ENCODE measurements at places on chromosomes 2 and 18. TPM values are rescaled to one million over a fixed set of nuclear protein-coding genes. Genes with fewer than 3 reads are reported as not detected.

GRCh38 chr2:174326161-174327020 is 8.4 kb upstream of the SP9 start:
- DNase-seq, result no peak

GRCh38 chr2:195117011-195117410 is 540.0 kb upstream of the SLC39A10 start:
- DNase-seq, result no peak

DNA sequence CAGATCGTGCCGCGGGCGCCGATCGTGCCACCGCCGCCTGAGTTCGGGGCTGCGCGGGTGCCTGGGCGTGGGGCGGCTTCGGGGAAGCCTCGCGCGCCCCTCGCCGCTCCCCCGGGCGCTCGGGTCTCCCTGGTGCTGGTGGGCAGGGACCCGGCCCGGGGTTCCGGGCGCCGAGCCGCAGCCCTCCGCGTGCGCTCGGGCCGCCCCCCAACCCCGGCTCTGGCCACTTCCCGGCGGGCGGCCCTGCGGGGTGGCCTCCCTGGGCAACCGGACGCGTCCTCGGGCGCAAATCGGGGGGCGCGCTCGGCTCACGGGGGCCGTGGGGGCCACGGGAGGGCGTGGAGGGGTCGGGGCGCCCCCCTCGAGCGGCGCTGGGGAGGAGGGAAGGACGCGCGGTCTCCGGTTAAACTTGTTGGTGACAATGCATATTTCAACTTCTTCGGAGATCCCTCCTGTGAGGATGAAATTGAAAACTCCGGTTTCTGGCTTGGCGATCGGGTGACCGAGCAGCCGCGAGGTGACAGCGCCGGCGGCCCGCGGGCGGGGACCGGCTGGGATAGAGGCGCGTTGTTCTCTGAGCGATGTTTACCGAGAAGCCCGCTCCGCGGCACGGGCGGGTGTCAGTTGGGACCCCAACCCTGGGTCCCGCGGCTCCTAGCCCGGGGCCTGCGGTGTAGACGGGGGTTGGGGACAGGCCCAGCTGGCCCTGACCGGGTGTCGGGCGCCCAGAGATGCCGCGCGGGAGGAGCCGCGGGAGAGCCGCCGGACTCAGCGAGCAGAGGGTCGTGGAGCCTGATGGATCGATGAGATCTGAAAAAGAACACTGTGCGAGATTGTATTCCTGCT is 676 bp downstream of the SH3BP4 start:
- no peak for DNase-seq

DNA sequence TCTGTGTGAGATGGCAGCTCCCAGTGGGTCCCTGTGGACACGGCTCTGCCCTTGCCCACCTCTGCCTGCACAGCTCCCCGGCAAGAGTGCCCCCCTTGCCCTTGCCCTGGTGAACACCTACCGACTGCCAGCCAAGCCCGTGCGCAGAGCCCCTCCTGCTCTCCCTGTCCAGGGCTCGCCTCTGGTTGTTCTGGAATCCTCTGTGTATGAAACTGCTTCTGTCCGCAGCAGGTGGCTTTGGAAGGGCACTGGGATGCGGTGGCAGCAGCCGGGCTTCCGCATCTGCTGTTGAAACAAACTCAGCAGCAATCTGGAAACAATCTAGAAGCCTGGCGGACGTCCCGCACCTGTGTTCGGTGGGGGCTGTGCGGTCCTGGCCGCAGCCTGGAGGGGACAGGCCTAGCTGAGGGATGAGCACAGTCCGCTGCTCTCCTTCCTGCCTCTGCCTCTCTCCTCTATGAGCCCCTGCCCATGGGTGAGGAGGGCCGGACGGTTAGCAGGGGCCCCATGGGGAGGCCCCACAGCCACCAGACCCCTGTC is 34.0 kb upstream of the KLF11 start:
- no peak for DNase-seq

- no peak for DNase-seq
Measured at GRCh38 chr2:203600286-203600685, 65.2 kb upstream of the RAPH1 start.

The CRYGC gene
- not detected for total RNA-seq

The OLA1 gene
- 56.7 TPM for total RNA-seq

DNA sequence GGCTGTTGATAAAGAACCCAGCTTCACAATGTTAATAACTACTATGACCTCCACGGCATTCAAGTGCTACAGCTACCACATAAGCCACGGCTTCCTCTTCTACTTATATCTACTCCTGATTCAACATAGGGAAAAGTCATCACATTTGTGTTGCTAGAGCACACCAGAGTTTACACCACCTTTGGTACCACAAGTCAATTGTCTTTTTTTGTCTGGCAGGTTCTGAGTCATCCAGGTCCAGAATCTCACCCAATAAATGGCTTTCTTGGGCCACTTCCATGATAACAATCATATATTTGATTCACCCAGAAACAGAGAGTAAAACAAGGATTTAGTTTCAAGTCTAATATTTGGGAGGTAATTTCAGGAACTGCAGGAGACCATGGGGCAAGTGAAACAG is 480.2 kb downstream of the TMX3 start:
- no peak for DNase-seq

The GPR17 gene
- not detected for total RNA-seq

DNA sequence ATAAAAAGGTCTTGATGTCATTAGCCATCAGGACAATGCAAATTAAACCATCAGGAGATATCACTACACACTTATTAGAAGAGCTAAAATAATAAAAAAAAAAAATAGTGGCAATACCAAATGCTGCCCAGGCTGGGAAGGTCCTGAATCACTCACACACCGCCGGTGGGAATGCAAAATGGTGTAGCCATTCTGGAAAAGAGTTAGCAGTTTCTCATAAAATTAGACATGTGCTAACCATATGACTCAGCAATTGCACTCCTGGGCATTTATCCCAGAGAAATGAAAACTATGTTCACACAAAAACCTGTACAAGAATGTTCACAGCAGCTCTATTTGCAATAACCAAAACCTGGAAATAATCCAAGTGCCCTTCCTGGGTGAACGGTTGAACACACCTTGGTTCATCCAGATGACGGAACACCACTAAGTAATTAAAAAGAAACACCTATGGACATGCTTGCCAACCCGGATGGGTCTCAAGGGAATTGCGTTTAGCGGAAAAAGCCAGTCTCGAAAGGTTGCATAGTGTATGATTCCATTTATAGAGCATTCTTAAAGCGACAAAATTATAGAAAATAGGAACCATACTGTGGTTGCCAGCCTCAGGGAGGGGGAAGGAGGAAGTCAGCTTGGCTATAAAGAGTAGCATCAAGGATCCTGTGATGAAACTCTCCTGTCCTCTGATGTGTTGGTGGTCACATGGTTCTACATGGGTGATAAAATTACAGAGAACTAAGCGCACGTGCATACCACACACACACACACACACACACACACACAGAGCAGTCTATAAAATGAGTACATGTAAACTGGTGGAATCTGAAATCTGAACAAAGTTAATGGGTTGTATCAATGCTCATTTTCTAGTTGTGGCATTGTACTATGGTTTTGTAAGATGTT is 4.6 kb downstream of the MBP start:
- DNase-seq, result no peak

DNA sequence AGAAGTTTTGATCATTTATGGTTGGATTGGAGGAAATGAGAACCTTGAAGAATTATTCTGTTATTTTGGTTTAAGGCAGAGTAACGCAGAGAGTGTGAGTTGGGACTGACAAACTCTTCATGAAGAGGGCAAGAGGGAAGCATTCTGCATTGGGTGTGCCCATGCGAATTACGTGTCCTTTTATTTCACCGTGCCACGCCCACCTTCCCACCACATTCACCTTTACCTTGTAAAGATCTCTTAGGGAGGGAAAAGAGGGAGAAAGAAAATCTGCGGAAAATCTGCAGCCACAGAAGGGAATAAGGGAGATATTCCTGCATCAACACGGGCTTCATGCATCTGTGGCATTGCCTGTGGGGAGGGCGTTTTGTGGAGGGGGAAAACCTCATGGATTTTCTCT is 31.8 kb downstream of the SLC9A4 start:
- DNase-seq, result no peak

DNA sequence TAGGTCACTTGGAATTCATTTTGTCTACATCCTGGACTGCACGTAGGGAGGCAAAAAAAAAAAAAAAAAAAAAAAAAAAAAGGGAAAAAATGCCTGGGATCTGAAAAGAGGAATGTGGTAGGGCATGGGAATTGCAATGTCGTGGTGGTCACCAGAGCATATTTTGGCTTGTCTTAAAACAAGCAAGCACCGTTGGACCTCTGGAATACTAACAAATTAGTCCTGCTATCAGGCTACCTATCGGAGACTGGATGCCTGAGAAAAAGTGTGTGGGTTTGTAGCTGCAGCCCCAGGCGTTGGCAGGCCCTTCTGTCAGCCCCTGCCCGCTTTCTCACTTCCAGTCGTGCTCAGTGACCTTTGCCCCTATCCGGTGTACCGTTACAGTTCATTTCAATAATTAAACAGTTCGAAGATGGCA is 588.5 kb upstream of the ZEB2 start:
- DNase-seq, result no peak

DNA sequence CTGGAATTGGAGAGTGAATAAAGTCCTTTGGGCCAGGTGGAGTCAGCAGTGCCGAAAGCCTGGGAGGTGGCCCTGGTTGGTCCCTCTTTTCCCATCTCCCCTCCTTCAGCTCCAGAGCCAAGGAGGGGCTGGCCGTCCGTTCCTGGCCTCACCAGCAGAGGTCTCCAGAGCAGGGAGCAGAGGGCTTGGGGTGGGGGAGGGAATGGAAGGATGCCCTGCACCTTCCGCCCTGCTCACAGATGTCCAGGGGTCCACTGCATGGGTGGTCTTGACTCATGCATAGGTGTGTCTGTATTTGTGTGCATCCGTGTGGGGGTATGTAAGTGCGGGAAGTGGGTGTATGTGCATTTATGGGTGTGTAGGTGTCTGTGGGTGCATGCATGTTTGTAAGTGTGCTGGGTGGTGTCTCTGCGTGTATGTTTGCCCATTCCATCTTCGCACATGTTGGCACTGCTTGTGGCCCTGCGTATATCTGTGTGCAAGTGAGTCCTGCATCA is 201.8 kb downstream of the ZFP36L2 start:
- no peak for DNase-seq

The TMEM17 gene
- total RNA-seq, result 1.2 TPM

The GREB1L gene
- 19.1 TPM for total RNA-seq

DNA sequence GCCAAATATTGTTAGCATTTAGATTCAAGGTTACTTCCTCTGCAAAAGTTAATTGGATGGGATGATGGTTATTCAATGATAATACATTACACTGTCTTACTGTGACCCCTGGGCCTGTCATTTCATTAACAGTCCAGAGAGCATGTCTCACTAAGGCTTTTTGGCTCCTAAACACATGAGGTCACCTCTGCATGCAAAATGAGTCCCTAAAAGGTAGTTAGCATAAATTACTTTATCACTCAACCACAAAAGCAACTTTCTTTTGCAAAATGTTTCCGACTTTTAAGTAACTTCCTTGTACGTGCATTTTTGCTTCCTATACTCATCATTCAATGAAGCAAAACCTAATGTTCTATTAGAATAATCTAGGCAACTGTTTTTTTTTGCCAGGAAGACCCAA is 16.8 kb upstream of the AGFG1 start:
- no peak for DNase-seq

The SLC8A1 gene
- total RNA-seq, result 493 TPM

- DNase-seq, result no peak
Measured at GRCh38 chr2:118443596-118443995, 355.3 kb downstream of the INSIG2 start.

DNA sequence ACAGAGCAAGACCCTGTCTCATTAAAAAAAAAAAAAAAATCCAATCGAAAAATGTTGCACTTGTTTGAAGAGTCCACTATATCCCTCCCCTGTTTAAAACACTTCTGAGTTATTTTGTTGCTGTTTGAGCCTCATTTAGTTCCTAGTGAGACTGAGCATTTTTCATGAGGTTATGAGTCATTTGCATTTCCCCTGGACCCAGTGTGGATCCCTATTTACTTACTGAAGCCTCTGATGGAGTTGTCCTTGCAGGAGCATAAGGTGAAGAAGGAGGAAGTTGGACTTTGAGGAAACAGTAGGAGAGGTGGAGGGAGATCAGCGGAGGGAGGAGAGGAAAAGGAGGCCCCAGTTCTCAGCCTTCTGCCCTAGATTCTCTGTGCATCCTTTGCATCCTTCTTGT is 5.1 kb downstream of the CXCR1 start:
- no peak for DNase-seq

- DNase-seq, result no peak
Measured at GRCh38 chr2:30225131-30225762, 6.1 kb upstream of the LBH start.

DNA sequence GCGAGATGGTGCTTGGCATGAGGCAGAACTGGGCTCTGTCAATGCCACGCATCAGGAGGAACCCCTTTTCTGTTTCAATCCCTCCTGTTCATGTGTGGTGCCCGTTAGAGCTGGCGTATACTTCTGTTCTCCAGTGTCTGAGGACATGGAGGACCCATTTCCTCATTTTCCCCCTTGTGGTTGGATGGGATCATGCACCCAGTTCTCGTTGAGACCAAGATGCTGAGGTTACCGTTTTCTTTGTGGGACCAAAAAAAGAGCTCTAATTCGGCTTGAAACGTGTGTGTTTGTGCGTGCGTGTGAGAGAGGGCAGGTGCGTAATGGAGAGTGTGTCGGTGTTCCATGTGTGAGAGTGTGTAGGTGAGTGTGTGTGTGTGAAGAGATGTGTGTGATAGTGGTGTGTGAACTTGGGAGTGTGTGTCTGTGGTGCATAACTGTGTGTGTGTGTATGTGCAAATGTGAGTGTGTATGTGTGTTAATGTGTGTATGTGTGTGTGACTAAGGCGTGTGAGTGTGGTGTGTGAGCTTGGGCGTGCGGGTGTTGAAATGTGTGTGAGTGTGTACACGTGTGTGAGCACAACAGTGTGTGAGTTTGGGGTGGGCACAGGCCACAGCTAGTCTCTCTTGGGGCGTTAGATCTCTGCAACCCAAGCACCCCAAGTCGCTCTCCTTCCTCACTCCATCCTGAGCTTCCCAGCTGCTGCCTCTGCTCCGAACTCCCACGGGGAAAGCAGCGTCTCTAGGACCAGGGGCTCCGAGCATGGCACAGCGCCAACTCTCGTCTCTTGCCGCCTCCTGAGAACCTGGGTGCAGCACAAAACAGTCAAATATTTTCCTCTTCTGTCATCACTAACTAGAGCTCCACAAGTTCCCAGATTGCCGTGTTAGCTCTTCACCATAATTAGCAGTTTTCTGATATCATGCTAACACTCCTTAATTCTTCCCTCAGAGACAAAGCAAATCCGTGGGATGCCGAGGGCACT is 75.8 kb downstream of the LONRF2 start:
- DNase-seq, result no peak

GRCh38 chr2:151239624-151240023 is 22.0 kb downstream of the RBM43 start:
- DNase-seq, result no peak

GRCh38 chr2:111930875-111931274 is 32.5 kb downstream of the MERTK start:
- DNase-seq, result no peak

The HOXD4 gene
- 0.52 TPM for total RNA-seq

The DUSP19 gene
- 15.3 TPM for total RNA-seq
